Stimulated activated CD4-positive, alpha-beta T cell treated with anti-CD3 and anti-CD28 coated beads, TNF-alpha, amount 100 ng/mL, for 48 hours (primary cell): ENCODE measurements at places on chromosomes 5 and 9.

GRCh38 chr9:3827175-3827574, 301.4 kb upstream of the RFX3 start:
- no peak for DNase-seq

- no peak for DNase-seq
These were observed 27.7 kb downstream of the KCTD16 start for GRCh38 chr5:144198386-144198785.

DNA sequence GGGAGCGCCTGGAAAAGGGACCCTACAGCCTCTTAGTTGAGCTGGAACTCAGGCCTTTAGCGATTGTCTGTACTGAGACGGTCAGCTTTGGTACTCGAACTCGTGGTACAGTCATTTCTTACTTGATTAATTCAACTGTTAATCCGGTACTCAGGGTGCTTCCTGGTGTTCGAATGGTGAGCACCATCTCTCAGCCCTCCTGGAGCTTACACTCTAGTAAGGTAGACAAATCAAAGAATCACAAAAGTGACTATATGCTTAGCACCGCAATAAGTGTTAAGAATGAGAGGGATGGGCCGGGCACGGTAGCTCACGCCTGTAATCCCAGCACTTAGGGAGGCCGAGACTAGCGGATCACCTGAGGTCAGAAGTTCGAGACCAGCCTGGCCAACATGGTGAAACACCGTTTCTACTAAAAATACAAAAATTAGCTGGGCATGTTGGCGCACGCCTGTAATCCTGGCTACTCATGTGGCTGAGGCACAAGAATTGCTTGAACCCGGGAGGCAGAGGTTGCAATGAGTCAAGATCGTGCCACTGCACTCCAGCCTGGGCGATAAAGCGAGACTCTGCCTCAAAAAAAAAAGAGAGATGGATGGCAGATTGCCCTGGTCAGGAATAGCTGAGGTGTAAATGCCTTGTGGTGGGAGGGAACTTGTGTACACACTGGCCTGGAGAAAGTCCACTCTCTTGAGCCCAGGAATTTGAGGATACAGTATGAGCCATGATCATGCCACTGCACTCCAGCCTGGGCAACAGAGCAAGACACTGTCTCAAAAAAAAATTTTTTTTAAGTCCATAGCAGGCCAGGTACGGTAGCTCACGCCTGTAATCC, 981 bp downstream of the TCOF1 start:
- DNase-seq = no peak

DNA sequence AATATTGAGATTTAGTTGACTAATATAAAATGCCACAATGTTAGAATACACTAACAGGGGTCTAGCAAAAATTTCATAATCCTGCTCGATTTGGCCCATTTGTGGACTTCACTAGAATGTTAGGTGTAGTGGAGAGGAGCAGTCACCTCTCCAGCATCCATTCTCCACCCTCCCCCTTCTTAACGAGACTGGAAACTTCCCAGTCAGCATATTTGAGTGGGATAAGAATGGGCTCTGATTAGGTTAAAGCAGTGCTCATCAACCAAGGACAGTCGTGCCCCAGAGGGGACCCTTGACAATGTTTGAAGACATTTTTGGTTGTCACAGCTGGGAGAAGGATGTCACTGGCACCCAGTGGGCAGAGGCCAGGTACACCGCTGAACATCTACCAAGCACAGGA, 46.7 kb downstream of the FANCC start:
- DNase-seq = no peak

DNA sequence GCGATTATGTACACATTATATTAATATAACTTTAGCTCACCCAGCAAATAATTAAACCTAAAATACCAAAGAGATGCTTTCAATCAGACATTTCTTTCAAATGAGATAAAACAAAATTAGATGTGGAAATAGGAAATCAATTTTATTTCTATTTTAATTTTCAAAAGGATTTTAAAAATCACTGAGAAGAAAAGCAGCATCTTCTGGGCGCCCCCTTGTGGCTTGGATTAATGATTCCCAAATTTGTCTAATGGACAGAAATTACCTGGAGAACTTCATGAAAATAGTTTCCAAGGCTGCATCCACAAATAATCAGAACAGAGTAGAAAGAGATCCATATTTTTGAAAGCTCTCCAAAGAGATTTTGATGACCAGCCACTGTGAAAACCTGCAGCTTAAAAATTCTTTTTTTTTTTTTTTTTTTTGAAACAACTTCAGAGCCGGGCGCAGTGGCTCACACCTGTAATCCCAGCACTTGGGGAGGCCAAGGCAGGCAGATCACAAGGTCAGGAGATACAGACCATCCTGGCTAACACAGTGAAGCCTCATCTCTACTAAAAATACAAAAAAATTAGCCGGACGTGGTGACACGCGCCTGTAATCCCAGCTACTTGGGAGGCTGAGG, 50.9 kb upstream of the CEMIP2 start:
- DNase-seq = no peak

GRCh38 chr9:111467778-111468367, 16.3 kb downstream of the ECPAS start:
- no peak for DNase-seq

GRCh38 chr5:110644357-110644756, 82.1 kb downstream of the TMEM232 start:
- DNase-seq = no peak

- DNase-seq = no peak
These were observed 10.1 kb downstream of the PPP2CA start for GRCh38 chr5:134215757-134216156.
